Brain microvascular endothelial cell (primary cell): ENCODE measurements at places on chromosomes 2 and 18.

GRCh38 chr18:23334569-23334968 is 118.5 kb upstream of the RIOK3 start:
- no peak for DNase-seq

- DNase-seq: no peak
Measured at GRCh38 chr2:99948010-99948409, 194.4 kb downstream of the AFF3 start.

DNA sequence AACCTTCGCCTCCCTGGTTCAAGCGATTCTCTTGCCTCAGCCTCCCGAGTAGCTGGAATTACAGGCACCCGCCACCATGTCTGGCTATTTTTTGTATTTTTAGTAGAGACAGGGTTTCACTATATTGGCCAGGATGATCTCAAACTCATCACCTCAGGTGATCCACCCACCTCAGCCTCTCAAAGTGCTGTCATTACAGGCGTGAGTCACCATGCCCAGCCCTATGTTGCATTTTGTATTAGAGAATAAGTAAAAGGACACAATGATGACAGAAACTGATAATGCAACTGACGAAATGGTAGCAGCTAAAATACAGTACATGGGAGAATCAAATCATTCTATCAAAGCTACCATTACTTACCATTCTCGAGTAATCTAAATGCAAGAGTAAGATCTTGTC is 276.7 kb downstream of the DSEL start:
- no peak for DNase-seq

- DNase-seq: no peak
Measured at GRCh38 chr2:30639836-30640235, 167.4 kb downstream of the CAPN13 start.

DNA sequence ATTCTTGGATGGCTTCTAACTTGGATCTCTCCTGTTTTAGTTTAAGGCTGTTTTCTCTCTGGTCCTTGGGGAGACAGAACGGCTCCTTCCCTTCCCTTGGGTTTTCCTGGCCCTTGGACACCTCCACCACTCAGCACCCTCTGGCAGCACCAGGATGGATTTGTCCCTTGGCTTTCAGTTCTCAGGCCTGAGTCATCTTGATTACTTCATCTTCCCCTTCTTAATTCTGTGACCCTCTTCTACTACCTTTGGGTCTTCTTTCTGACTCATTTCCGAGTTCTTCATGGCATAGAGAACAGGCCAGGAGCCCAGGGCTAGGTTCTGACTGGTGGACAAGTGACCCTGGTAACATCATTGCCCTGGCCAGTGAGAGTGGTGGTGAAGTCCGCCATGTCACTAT is 14.9 kb downstream of the IGFBP2 start:
- no peak for DNase-seq

GRCh38 chr2:85917887-85918795 is 29.4 kb upstream of the ST3GAL5 start:
- no peak for DNase-seq

DNA sequence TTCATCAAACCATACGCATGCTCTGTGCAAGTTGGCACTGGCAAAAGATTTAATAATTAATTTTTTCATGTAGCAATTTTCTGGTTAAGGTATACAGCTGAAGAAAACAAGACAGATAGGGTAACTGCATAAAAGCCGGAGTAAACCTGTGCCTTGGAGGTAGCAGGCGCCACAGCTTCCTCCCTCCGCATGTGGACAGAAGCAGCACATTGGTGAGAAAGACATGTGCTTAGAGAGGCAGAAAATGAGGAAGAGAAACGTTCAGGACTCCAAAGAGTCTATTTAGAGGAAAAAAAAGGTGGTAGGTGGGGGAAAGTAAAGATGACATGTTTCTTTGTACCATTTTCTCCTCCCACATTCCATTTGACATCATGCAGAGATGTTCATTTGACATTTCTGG is 9.3 kb downstream of the ST6GAL2 start:
- no peak for DNase-seq
